T-cell (primary cell): ENCODE measurements at places on chromosomes 16 and 17.
A peak's percentile ranks its signal among the peaks of the same experiment; 100 is the strongest.

DNA sequence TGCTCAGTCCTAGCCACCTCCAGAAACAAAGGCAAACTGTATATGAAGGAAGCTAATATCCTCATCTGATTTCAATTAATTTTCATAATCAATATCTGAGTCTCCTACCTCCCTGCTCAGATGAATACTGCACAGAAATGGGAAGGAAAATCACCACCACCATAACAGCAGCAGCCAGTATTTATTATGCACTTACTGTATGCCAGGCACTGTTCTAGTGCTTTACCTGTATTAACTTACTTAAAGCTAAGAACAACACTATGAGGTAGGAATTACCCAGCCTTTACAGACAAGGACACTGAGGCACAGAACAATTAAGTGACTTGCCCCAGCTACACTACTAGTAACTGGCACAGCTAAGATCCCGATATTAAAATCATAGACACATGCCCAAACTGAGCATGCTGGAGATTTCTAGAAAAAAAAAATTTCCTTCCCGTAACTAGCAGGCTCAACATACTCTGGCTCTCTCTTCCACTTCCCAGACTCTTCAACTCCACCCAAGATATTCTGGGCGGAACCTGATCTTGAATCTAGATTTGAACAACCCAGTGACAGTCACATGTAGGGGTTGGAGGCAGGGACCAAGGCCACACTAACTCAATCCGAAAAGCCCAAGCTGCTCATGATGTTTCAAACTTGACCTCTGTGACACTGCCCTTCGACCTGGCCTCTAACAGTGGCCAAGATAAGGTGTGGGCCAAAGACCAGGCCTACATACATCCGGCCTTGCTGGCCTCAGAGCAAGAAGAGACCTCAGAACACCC lies 3.9 kb downstream of the TRIM25 start:
- no peak for DNase-seq

DNA sequence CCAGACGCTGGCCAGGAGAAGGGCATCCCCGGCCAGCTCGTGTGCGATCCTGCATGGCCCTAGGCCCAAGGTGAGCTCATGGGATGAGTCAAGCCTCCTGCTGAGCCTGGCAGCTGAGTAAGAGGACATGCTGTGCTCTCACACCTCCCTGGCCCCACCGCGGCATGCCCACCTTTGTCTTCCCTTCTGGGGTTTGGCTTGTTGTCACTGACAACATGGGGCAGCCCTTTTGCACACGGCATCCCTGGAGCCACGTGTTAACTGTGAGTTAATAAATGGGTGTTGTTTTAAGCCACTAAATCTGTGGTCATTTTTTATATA lies 8.9 kb upstream of the TNS4 start:
- DNase-seq, result no peak

- no peak for DNase-seq
Measured at GRCh38 chr16:56985288-56985961, 3.9 kb upstream of the NLRC5 start.

DNA sequence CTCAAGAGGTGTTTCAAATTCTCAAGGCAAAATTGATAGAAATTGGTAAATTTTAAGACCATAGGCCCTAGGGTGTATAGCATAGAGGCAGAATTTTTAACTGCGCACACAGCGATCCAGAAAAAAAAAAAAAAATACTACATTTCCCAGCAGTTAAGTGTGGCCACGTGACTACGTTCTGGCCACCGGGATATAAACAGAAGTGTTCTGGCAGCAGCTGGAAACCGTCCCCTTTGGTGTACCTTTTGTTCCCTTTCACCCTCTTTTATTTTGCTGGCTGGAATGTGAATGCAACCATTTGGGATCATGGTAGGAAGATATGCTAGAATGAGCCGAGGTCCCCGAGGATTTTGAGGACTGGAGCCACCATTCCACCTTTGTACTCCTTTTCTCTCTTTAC lies 52.7 kb upstream of the AKAP1 start:
- DNase-seq, result no peak

GRCh38 chr17:4558347-4558971 lies 1.9 kb downstream of the GGT6 start:
- no peak for DNase-seq

GRCh38 chr17:8248751-8249607 lies at the start of gene PFAS:
PFAS (plus strand) TSS chr17:8249289; CDS start chr17:8253938, 4,649 bp downstream.
- DNase-seq, result peak; percentile 91

GRCh38 chr16:67150047-67150832 lies 558 bp downstream of the B3GNT9 start:
- no peak for DNase-seq

GRCh38 chr16:87806641-87807546 lies 41.1 kb upstream of the KLHDC4 start:
- peak; percentile 25 for DNase-seq

GRCh38 chr16:7325834-7326233 lies 6.8 kb upstream of the RBFOX1 start:
- DNase-seq, result no peak

- DNase-seq, result no peak
Measured at GRCh38 chr17:80382956-80383355, 32.0 kb upstream of the ENDOV start.

- DNase-seq, result no peak
Measured at GRCh38 chr17:74502861-74503260, 28.4 kb downstream of the CD300LB start.

GRCh38 chr17:43171586-43172487 lies 823 bp downstream of the NBR1 start:
- no peak for DNase-seq

GRCh38 chr17:76132574-76133338 lies 8.3 kb downstream of the FOXJ1 start:
- DNase-seq, result no peak

DNA sequence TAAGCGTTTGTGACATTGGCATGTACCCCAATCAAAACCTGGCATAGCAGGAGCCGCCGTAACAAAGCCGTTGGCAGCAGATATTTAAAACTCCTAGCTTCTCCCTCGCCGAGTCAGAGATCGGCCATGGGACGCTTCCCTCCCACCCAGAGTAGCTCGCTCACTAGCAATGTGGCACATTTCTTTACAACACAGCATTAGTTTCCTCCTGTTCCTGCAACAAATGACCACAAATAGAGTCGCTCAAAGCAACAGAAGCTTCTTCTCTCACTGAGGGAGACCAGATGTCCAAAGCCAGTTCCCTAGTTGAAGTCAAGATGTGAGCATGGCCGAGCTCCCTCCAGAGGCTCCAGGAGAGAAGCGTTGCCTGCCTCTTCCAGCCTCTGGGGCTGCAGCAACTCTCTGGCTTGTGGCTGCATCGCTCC lies 106.7 kb downstream of the RBFOX3 start:
- DNase-seq, result no peak

- DNase-seq, result no peak
Measured at GRCh38 chr16:69880640-69881133, 70.4 kb upstream of the CLEC18A start.

DNA sequence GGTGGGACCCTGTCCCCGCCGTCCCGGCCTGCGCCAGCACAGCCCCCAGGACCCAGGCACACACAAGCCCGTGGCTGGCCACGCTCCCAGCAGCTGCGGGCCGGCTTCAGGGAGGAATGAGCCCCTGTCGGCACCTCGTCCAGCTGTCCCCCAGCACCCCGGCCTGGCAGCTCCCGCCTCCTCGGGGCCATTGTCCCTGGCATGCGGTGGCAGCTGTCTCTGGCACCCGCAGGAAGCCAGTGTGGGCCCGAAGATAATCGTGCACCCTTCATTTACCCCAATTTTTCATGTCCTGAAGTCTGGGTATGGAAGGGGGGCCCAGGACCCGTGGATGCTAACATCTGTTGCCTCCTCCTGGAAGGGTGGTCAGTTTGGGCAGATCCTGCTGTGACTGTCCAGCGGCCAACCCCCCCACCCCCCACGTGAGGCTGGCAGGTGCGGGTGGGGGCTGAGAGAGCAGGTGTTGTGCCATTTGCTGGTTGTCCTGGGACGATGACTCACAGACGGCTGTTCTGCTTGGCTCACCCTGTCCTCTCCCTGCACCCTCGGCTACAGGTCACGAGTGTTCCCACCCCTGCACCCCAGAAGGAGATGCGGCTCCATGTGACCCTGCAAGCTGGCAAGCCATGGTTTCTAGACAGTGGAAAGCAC lies 4.0 kb upstream of the LMF1 start:
- DNase-seq, result no peak

DNA sequence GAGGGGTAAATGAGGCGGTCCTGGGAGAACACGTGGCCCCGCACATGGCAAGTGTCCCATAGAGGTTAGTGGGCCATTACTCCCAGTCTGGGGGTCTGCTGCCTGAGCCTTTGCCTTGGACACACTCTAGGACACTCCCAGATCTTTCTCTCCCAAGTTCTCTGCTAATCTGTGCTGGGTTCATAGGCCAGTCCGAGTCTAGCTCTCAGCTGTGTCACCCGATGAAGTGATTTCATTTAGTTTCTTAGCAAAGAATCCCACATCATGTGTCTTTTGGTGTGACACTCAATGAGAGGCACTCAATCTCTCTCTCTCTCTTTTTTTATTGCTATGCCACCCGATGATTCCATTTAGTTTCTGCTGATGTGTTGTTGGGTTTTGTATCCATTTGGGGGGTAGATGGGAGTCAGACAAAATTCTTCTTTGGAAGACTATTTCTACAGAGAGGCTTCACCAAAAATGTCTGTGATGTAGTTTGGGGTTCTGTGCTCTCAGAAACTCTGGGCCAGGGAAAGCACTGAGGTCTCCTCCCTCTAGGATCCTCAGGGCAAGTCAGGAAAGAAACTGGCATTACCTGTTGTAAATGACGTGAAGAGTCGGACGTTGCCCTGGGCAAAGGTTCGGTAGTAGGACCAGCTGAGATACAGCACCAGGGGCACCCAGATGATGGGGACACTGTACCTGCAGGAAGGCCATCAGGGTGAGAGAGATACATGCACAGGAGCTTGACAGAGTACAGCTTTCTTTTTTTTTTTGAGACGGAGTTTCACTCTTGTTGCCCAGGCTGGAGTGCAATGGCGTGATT lies 25.2 kb upstream of the MLKL start:
- no peak for DNase-seq

DNA sequence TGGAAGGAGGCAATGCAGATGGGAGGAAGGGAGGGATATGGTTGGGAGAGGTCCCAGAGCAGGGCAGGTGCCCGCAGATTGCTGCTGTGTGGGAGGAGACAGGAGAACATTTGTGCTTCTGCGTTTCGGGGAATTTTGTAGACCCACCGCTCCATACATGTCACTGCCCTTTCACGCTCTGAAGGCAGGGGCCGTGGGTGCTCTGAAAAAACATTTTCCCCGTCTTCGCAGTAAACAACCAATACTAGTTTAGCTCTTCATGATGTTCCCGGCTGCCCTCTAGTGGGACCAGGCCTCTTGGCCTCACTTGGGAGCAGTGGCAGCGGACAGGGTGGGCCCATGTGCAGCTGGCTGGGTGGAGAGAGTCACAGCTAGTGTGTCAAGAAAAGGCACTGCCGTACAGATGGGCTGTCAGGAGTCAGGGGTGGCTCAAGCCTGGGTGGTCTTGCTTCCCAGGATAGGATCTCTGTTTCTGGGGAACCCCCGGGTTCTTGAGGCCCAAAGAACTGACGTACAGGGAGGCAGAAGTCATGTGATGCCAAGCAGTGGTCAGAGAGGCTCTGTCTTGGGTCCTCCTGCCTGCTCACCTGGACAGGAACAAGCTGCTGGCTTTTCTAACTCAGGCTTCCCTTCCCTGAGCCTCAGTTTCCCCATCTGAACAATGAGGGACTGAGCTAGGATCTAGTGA lies 46.5 kb upstream of the CPNE2 start:
- peak; percentile 45 for DNase-seq

- peak; percentile 59 for DNase-seq
Measured at GRCh38 chr17:74280093-74280513, 6.1 kb downstream of the DNAI2 start.

GRCh38 chr16:3003582-3004270 lies 9.0 kb upstream of the CLDN9 start:
- peak; percentile 94 for DNase-seq

- no peak for DNase-seq
Measured at GRCh38 chr17:81074875-81075274, 39.9 kb downstream of the BAIAP2 start.

- no peak for DNase-seq
Measured at GRCh38 chr16:10988164-10988803, 43.9 kb downstream of the CLEC16A start.

GRCh38 chr16:11632455-11632939 lies 35.8 kb upstream of the SNN start:
- no peak for DNase-seq

DNA sequence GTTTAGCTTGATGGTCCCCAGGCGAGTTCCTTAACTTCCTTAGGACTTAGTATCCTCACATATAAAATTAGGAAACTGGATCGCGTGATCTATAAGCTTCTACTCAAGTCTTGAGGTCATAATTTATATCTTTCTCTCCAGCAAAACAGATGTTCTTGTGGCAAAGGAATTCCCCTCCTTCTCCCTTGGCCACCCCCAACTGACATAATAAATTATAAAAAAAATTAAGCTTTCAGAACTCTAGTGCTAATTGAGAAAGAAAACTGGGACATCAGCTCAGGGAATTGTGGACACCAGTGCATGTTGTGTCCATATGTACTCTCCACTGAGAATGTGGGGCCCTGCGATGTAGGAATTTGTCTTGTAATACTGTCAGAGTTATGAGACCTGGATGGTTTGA lies 13.5 kb downstream of the GNAO1 start:
- no peak for DNase-seq

- DNase-seq, result no peak
Measured at GRCh38 chr17:61323909-61324868, 75.5 kb upstream of the TBX2 start.

DNA sequence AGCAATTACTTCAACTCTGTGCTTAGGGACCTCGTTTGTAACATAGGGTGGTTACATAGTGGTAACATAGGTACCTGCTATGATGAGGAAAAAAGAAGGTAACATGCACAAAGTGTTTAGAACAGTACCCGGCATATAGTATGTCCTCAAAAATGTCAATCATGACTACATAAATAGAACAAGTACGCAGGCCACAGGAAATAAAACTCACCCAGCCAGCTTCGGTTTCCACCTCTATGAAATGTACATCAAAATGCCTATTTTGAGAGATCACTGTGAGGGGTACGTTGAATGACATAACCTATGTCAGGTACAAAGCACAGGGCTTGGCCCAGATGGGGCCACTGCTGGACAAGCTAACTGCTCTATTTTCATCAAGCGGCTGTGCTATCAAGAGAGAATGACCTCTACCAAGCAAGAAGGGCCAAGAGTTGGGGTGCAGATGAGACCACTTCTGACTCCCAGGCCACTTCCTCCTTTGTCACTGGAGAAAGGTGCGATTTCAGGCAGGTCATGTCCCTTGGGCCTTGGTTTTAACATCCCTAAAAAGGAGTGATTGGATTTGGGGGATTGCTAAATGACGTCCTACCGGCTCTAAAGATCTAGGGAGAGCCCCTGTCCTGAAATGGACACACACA lies 45.4 kb downstream of the WSB1 start:
- DNase-seq, result no peak

- DNase-seq, result no peak
Measured at GRCh38 chr16:27113341-27113841, 46.7 kb downstream of the C16orf82 start.

GRCh38 chr17:19316761-19317358 lies 45.7 kb downstream of the B9D1 start:
- DNase-seq, result no peak

- no peak for DNase-seq
Measured at GRCh38 chr17:62824290-62825131, 16.4 kb upstream of the MARCHF10 start.

- peak; percentile 55 for DNase-seq
Measured at GRCh38 chr17:79065105-79065670, 9.4 kb upstream of the ENGASE start.

GRCh38 chr16:1125471-1125870 lies 27.4 kb upstream of the CACNA1H start:
- DNase-seq, result no peak

- no peak for DNase-seq
Measured at GRCh38 chr16:782258-782657, 5.9 kb downstream of the RPUSD1 start.
